ENCODE measurements at places on chromosomes 13 and 19. TPM values are rescaled to one million over a fixed set of nuclear protein-coding genes. Genes with fewer than 3 reads are reported as not detected.

DNA sequence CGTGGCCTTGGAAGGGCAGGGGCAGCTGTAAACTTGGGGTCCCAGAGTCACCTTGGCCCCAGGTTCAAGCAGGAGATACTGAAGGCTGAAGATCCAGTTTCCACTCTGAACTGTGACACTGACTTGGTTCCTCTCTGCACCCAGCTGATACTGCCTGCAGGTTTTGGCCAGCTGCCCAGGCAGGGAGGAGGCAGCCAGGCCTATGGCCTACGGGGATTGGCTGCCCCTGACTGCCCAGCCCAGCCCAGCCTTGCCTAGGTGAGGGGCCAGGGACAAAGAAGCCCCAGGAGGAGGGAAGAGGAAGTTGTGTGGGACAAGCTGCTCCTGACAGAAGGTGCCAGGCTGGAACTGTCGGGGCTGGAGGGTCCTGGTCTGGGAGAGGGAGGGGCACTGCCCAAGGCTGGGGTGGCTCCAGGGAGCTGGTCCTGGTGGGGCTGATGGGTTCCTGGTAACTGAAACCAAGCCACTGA, 51.7 kb upstream of the CYP4F8 start:
- DNase-seq, result no peak

- no peak for DNase-seq
Observed at GRCh38 chr19:28472843-28473242, 740.1 kb downstream of the UQCRFS1 start.

- DNase-seq, result peak; percentile 69
Observed at GRCh38 chr19:18846862-18847548, 15.2 kb downstream of the UPF1 start.

The CATSPERD gene
- total RNA-seq, result not detected

The ADM5 gene
- 0.18 TPM for total RNA-seq

DNA sequence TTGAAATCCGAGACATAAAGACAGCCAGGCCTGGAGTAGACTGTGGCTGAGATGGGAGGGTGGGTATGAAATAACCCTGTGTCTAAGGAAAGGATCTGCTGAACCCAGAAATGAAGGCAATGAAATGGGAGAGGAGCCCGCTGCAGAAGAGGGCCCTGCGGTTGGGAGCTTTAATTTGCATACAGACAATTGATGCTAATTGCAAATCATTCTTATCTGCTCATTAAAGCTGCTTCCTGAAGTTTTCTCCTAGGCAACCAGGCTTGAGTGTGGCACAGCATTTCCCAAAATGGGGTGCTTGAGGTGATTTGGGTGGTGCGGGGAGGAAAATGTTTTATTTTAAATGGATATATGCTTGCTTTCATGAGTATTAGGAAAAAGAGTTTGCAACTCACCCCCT, 55.4 kb downstream of the DPF1 start:
- DNase-seq, result no peak

The ZNF45 gene
- total RNA-seq, result 15.0 TPM

Data from IMR-90 (cell line).